ENCODE measurements at places on chromosomes 5 and 9. TPM values are rescaled to one million over a fixed set of nuclear protein-coding genes. Genes with fewer than 3 reads are reported as not detected.

DNA sequence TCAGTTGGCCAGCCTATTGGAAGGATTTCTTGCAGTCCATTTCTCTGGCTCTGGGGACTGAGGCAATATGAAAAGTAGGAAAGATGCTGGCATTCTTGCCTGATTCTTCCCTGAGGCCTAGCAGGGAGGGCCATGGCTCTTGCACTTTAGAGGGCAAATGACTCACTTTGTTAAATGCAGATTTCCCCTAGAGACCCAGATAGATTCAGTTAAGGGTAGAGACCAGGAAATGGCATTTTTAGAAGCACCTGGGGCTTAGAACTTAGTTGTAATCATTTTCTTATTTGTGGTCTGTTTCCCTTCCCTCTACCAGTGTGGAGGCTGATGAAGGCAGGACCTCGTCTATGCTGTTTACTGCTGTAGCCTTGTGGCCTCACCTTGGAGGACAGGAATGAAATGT is 112.8 kb upstream of the NR3C1 start:
- H3K4me1 ChIP-seq = no peaks in the 10 kb centered on the region
- H3K36me3 ChIP-seq = no peaks in the 10 kb centered on the region
- H3K27me3 ChIP-seq = no peaks in the 10 kb centered on the region
- H3K4me3 ChIP-seq = no peak overlapping the region

DNA sequence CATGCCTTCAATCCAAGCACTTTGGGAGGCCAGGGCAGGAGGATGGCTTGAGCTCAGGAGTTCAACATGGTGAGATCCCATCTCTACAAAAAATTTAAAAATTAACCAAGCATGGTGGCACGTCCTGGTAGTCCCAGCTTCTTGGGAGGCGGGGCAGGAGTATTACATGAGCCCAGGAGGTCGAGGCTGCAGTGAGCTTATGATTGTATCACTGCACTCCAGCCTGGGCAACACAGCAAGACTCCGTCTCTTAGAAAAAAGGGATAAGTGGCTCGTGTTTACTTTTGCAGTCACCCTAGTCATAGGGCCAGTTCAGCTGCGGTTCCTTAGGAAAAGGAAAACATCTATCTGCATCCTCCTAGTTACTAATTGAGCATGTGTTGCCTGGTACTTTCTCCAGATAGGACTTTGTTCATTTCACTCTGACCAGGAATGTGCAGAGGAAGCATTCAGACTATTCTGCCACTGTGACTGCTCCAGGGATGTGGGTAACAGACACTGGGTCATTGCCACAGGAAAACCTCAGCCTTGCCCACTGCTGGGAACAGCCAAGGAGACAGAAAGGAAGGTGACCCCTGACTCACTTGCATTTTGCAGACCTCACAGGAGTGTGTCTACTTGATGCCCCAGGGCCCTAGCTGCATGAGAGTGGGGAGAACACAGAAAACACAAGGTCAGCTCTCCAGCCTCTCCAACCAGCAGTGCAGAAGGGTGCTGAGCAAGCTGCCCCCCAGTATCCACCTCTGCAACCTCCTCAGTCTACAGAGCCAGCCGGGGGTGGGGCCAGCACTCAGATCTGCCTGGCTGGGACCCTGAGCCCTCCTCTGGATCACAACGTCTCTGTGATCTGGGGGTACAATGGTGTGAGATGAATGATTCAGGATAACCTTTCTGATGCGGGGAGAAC is 33.9 kb upstream of the ALDH1B1 start:
- DNase-seq = no peak
- H3K4me3 ChIP-seq = no peak overlapping the region
- H3K27ac ChIP-seq = no peak overlapping the region
- H3K36me3 ChIP-seq = no peaks in the 10 kb centered on the region
- no peaks in the 10 kb centered on the region for H3K4me1 ChIP-seq
- no peaks in the 10 kb centered on the region for H3K27me3 ChIP-seq

DNA sequence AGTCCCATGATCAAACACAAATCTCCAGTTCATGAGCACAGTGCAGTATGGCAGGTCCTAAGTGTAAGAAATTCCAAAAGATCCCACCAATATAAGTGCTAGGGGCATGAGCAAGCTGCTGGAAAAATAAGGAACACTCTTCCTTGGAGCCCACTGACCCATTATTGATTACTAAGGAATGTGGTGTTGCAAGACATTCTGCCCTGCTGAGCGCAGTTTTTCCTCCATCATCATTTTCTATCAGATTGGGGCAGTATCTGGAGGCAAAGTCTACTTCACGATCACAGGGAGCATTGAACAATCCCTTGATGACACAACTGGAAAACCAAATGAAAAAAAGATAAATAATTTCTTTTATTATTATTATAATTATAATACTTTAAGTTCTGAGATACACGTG is 129.2 kb downstream of the UGCG start:
- H3K27ac ChIP-seq = no peak overlapping the region
- no peaks in the 10 kb centered on the region for H3K27me3 ChIP-seq
- H3K4me3 ChIP-seq = no peak overlapping the region
- H3K36me3 ChIP-seq = no peaks in the 10 kb centered on the region
- H3K4me1 ChIP-seq = peaks cover 58% of the 10 kb centered on the region

GRCh38 chr5:140488914-140489313 is 58.5 kb upstream of the EIF4EBP3 start:
- H3K4me1 ChIP-seq = peaks cover 5% of the 10 kb centered on the region
- no peak for DNase-seq
- H3K4me3 ChIP-seq = no peak overlapping the region
- peaks cover 23% of the 10 kb centered on the region for H3K36me3 ChIP-seq

GRCh38 chr5:23613566-23613965 is 106.2 kb downstream of the PRDM9 start:
- no peaks in the 10 kb centered on the region for H3K27me3 ChIP-seq
- H3K4me1 ChIP-seq = no peaks in the 10 kb centered on the region
- H3K27ac ChIP-seq = no peak overlapping the region
- no peaks in the 10 kb centered on the region for H3K36me3 ChIP-seq

Gene INVS
- total RNA-seq = 21.1 TPM

DNA sequence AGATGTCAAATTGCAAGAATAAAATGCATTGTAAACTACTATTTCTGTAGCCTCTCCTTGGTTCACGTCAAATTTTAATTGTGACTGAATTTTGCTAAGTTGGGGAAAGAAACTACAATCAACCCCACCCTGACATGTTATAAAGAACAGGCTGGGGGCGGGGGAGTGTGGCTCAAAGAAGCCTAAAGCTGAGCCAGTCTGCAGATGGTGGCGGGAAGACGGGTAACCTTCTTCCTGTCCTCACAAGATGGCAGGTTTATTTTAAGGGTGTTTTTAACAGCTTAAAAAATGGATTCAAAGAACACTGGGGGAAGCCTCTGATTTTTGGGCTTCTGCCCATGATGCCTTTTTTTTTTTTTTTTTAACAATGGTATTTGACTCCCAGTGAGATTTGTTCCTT is 68.5 kb upstream of the MELK start:
- no peak overlapping the region for H3K4me3 ChIP-seq
- no peaks in the 10 kb centered on the region for H3K36me3 ChIP-seq
- H3K27ac ChIP-seq = no peak overlapping the region
- H3K4me1 ChIP-seq = no peaks in the 10 kb centered on the region

- no peaks in the 10 kb centered on the region for H3K36me3 ChIP-seq
- DNase-seq = no peak
- no peaks in the 10 kb centered on the region for H3K27me3 ChIP-seq
- H3K4me3 ChIP-seq = no peak overlapping the region
- H3K27ac ChIP-seq = no peak overlapping the region
Measured at GRCh38 chr5:92758552-92758951, 822.5 kb downstream of the NR2F1-AS1 start.

All from HCT116 (cell line).